Fibroblast of the aortic adventitia (primary cell): ENCODE measurements at places on chromosomes 16 and 17. TPM values are rescaled to one million over a fixed set of nuclear protein-coding genes. Genes with fewer than 3 reads are reported as not detected.

DNA sequence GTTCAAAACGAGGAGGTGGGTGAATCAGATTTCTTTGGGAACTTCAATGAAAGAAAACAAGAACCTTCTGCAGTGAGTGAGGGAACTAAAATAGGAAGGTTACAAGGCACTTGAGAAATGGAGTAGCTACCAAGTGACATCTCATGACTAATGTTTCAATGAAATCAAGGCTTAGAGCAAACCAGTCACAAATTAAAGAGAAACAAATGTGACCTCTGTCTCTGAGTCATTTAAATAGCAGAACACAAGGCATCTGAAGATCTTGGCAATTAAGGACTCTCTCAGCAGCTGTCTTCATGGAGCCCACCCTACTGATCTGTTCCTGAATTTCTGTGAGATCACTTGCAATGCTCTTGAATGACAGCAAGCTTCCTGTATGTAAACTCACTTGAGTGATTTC is 109.5 kb downstream of the CDH11 start:
- peak; percentile 44 for DNase-seq

DNA sequence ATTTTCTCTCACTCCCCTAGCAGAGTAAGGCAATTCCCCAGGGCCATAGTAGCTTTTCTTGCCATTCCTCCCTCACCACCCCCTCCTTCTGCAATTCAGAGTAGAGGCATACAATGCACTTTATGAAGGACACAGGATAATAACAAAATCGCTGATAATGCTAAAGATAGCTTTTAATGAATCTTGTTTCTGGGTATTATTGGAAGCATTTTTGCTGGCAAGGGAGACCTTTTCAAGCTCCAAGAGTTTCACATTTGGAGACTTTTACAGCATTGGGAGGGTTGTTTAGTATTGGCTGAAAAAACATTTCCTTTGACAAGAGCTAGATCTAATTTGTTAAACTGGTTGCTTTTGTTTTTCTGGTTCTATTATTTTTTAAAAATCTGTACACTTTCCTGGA is 573.0 kb upstream of the C16orf82 start:
- no peak for DNase-seq

DNA sequence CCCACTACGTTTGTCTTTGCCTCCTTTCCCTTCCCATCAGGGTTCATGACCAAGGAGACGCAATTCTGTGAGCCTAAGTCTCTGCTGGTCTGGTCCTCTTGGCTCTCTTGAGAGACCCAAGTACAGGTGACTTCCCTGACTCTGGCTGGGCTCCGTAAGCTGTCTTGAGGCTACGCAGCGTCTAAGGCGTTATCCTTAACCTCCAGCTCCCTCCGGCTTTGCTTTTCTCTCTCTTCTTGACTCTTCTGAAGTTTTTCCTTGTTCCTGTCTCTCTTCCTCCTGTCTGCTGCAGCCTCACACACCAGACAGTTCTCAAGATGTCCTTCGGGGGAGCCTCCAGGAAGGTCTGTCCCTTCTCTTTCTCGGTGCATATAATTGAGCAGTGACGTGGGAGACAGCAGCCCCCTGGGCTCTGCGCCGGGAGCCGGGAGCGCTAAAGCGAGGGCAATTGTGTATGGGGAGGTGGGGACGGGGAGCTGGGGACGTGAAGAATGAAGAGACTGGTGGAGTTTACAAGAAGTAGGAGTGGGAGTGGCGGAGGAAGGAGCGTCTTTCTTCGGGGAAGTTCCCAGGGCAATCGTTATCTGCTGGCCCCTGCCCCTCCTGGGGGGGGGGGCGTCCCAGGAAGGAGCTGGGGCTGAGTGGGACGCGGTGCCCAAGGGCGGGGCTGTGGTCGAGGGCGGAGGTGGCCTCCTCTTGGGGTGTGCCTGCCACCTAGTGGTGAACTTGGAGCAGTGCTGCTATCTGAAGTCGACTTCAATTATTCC is 6.9 kb upstream of the PIRT start:
- peak; percentile 71 for DNase-seq

GRCh38 chr16:30997725-30998711 is 12.4 kb downstream of the STX1B start:
- peak; percentile 68 for DNase-seq

- DNase-seq: no peak
These were observed 31.9 kb upstream of the CBX4 start for GRCh38 chr17:79871131-79871530.

GRCh38 chr17:14261406-14261805 is 24.7 kb upstream of the CDRT15 start:
- DNase-seq: no peak

DNA sequence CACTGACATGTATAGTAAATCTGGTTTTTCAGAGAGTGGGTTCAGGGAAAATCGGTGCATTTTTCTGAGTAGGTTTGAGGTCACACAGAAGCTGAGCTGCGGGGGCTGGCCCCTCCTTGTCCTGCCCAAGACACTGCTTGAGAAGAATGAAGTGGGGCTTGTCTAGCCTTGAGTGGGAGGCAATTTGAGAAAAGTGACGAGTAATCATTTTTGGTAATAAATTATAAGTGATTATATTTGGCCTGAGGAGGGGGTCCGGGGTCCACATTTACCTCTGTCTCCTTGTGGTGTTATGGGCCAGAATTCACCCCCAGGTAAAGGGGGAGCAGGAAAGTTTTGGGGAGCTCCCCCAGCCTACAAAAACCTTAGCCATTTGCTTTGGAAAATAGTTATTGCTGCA is 28.1 kb downstream of the WFDC1 start:
- no peak for DNase-seq

GRCh38 chr17:2929881-2930533 is 133.4 kb downstream of the OR1D5 start:
- DNase-seq: peak; percentile 11

DNA sequence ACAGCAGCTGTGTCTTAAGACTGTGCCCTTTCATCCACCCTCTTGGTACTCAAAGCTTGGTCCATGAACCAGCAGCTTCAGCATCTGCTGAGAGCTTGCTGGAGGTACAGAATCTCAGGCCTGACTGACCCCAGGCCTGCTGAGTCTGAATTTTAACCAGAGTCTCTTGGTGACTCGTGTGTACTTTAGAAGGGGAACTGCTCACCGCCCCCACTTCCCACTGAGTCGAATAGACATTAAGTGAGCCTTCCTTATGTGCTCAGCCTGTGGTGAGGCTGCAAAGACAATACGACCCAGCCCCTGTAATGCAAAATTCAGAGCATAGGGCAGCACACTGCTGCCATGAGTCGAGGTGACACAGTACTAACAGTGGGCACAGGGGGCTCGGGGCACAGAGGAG is 662.8 kb downstream of the WWOX start:
- DNase-seq: no peak

DNA sequence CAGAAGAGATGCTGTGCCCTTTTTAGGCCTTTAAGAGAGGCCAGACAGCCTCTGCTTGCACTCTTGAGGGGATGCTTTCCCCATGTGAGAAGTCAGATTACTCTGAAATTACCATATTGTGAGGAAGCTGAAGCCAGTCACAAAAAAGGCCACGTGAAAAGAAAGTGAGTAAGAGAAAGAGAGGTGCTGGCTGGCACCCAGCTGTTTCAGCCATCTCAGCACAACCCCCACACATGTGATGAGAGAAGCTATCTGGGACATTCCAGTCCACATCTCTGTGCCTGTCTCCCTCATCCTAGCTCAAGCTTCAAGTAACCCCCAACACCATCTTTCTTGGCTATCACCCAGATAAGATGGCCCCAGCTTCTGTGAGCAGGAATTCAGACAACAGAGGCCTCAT is 131.4 kb downstream of the HS3ST2 start:
- no peak for DNase-seq

P2RX1 gene
- not detected in 2 replicates for total RNA-seq

KRT33A gene
- not detected in 2 replicates for total RNA-seq

MYOCD gene
- total RNA-seq: 0.16 and 0.18 TPM in 2 replicates

UNK gene
- 18.0 and 30.2 TPM in 2 replicates for total RNA-seq

PIGL gene
- total RNA-seq: 13.8 and 23.3 TPM in 2 replicates
